WTC11 (cell line): ENCODE measurements at places on chromosomes 5 and 9. TPM values are rescaled to one million over a fixed set of nuclear protein-coding genes. Genes with fewer than 3 reads are reported as not detected.

The ZNF474 gene
- not detected in 3 replicates for total RNA-seq

- no peaks in the 10 kb centered on the region for H3K36me3 ChIP-seq
- H3K27me3 ChIP-seq, result no peaks in the 10 kb centered on the region
- peak overlapping the region; percentile 14; the same call in 1 of the 2 replicates for H3K4me3 ChIP-seq
Observed at GRCh38 chr5:9596171-9596780, 33.9 kb downstream of the TAS2R1 start.

- DNase-seq, result no peak
- no peaks in the 10 kb centered on the region for H3K36me3 ChIP-seq
- peaks cover 11% of the 10 kb centered on the region for H3K4me1 ChIP-seq
- H3K27me3 ChIP-seq, result no peaks in the 10 kb centered on the region
- H3K27ac ChIP-seq, result no peak overlapping the region
Observed at GRCh38 chr5:67249590-67249895, 52.9 kb upstream of the CD180 start.

DNA sequence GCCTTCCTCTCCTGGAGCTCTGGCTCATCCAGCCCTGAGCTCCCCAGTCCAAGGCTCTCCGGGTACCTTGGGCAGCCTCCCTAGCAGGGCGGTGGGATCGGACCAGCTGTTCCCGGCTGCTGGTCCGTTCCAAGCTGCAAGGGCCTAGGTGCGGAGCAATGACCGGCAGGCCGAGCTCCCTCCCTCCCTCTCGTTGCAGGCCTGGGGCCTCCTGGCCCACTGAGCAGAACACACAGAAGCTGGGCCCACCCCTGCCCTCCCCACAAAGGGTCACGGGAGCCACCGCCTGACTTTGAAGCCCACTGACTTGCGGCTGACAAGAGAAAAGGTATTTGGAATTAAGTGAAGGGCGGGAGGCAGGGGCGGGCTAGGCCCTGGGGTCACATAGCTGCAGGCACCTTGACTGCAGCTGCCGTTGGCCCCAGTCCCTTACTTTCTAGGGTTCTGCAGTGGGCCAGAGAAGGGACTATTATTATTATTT, 104.7 kb upstream of the IER5L start:
- H3K4me1 ChIP-seq, result peaks cover 31% of the 10 kb centered on the region
- H3K4me3 ChIP-seq, result peak overlapping the region; percentile 37
- H3K27me3 ChIP-seq, result no peaks in the 10 kb centered on the region
- H3K36me3 ChIP-seq, result no peaks in the 10 kb centered on the region
- H3K27ac ChIP-seq, result no peak overlapping the region

GRCh38 chr5:6674886-6675285, 38.3 kb upstream of the TENT4A start:
- H3K27me3 ChIP-seq, result peaks cover 7% of the 10 kb centered on the region
- H3K27ac ChIP-seq, result no peak overlapping the region
- no peak overlapping the region for H3K4me3 ChIP-seq
- DNase-seq, result no peak
- no peaks in the 10 kb centered on the region for H3K4me1 ChIP-seq

The FGF1 gene
- 0.21 to 0.55 TPM in 2 of 3 replicates, not detected in the other for total RNA-seq

- H3K27me3 ChIP-seq, result no peaks in the 10 kb centered on the region; the same call in 1 of the 2 replicates
- H3K4me1 ChIP-seq, result peaks cover 10% of the 10 kb centered on the region
- H3K36me3 ChIP-seq, result no peaks in the 10 kb centered on the region
- H3K4me3 ChIP-seq, result no peak overlapping the region
- H3K27ac ChIP-seq, result no peak overlapping the region
Observed at GRCh38 chr5:137609127-137609526, 110.0 kb upstream of the SPOCK1 start.

DNA sequence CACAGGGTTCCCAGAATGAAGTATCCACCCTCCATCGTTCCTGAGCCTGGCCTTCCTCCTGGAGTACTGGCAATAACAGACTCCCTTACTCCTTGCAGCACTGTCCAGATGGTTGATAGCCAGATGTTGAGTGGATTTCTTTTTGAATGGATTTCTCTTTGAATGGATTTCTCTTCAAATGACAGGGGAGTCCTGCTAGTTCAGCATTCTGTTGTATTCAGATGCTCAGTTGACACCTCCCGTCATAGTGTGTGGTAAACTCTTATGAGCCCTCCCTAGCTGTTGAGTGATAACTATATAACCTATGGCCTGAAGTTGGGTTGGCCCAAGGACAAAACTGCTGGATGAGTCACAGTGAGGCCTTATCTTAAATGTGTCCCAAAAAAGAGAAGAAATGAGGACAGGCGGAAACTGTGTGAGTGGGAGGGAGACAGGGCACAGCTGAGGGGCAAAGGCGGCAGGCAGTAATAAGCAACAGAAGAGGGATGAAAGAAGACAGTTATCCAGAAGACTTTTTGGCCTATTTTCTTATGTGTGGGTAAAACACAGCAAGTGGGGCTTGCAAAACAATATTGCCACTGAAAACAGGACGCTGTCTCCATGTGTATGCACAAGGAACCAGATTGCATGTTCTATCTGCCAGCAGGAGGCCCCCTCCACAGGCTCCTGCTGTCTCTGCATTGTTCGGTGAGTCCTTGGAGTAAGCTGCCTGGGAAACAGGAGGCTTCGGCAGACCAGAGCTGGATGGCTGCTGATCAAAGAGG, 209.5 kb upstream of the S1PR3 start:
- H3K4me1 ChIP-seq, result peaks cover 15% of the 10 kb centered on the region
- peak; percentile 31 for DNase-seq
- no peaks in the 10 kb centered on the region for H3K27me3 ChIP-seq

DNA sequence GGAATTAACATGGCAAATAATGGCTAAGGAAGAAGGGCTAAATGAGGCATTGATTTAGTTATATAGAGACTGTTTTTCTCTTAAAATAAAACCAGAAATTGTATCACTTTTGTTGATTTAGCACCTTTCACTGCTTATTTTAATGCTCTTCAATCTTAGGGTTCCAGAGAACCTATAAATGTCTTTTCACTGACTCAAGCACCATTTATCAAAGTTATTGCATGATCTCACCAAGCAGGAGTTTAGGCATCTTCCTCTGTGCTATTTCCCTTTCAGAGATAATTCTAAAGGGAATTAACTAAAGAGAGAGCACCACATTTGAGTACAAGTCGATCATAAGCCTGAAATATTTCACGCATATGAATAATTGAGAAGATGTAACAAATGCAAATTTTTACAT, 357.1 kb downstream of the CDH18 start:
- no peak overlapping the region for H3K4me3 ChIP-seq
- no peak overlapping the region for H3K27ac ChIP-seq
- no peaks in the 10 kb centered on the region for H3K36me3 ChIP-seq
- no peaks in the 10 kb centered on the region; the same call in 1 of the 2 replicates for H3K27me3 ChIP-seq

GRCh38 chr9:99130069-99130468, 25.2 kb downstream of the TGFBR1 start:
- DNase-seq, result no peak
- H3K27me3 ChIP-seq, result no peaks in the 10 kb centered on the region
- H3K27ac ChIP-seq, result no peak overlapping the region
- peaks cover 21% of the 10 kb centered on the region for H3K4me1 ChIP-seq
- H3K4me3 ChIP-seq, result no peak overlapping the region

The LHX2 gene
- total RNA-seq, result 0.42 to 0.50 TPM in 2 of 3 replicates, not detected in the other

DNA sequence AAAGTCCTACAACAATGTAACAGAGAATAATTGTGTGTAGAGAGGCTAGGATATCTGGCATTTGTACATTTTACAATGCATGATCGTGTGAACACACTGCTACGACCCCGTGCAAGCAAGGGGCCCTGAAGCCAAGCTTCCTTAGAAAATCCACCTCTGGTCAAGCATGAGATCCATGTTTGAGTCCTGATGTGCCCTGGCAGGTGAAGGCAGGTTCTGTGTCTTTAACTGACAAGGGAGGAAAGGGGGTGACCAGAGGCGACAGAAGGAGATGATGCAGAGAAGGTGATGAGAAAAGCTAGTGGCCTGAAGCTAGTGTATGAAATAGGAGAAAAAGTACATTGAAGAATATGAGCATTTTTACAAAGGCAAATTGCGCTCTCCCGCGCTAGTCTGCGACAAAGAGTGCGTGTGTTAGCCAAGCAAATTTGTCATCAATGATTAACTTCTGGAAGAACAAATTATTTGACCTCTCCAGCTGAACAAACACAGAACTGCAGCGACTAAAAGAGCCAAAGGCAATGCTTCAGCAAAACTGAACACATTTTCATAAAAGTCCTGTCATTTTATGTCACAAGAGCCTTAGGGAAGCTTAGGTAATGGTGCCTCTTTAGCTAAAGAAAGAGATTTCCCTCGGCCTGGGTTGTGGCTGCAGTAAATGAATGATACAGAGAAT, 101.7 kb upstream of the DAPK1 start:
- H3K4me3 ChIP-seq, result no peak overlapping the region
- peak overlapping the region; percentile 70 for H3K27ac ChIP-seq
- peaks cover 75% of the 10 kb centered on the region for H3K4me1 ChIP-seq
- DNase-seq, result no peak

- peaks cover 21% of the 10 kb centered on the region for H3K27me3 ChIP-seq
- H3K4me3 ChIP-seq, result no peak overlapping the region
- H3K27ac ChIP-seq, result 0 out of 2 replicates have a peak overlapping the region, but pooled peaks have one; percentile 18
- DNase-seq, result no peak
- H3K36me3 ChIP-seq, result no peaks in the 10 kb centered on the region
Observed at GRCh38 chr5:67010684-67011409, 185.8 kb downstream of the CD180 start.

- no peak overlapping the region for H3K4me3 ChIP-seq
- H3K27ac ChIP-seq, result no peak overlapping the region
- H3K27me3 ChIP-seq, result peaks cover 81% of the 10 kb centered on the region
Observed at GRCh38 chr5:135832941-135833920, 1.2 kb upstream of the SLC25A48 start.

- peak; percentile 98 for DNase-seq
- peak overlapping the region; percentile 61 for H3K4me3 ChIP-seq
- H3K27ac ChIP-seq, result no peak overlapping the region; the same call in 1 of the 2 replicates
- peaks cover 26% of the 10 kb centered on the region for H3K4me1 ChIP-seq
- no peaks in the 10 kb centered on the region for H3K36me3 ChIP-seq
Observed at GRCh38 chr9:130940693-130941576, 1.9 kb upstream of the FIBCD1 start.

The SMU1 gene
- 23.2 to 23.3 TPM (median 23.2 TPM) in 3 replicates for total RNA-seq

The KIF4B gene
- total RNA-seq, result 0.07 to 0.09 TPM in 2 of 3 replicates, not detected in the other

GRCh38 chr5:174101195-174101730, 55.8 kb downstream of the NSG2 start:
- no peak overlapping the region for H3K27ac ChIP-seq
- no peak overlapping the region for H3K4me3 ChIP-seq
- no peaks in the 10 kb centered on the region for H3K36me3 ChIP-seq
- H3K27me3 ChIP-seq, result no peaks in the 10 kb centered on the region

- no peaks in the 10 kb centered on the region for H3K27me3 ChIP-seq
- H3K27ac ChIP-seq, result no peak overlapping the region
- DNase-seq, result no peak
- no peak overlapping the region for H3K4me3 ChIP-seq
- no peaks in the 10 kb centered on the region for H3K4me1 ChIP-seq
- H3K36me3 ChIP-seq, result peaks cover 2% of the 10 kb centered on the region; the same call in 1 of the 2 replicates
Observed at GRCh38 chr5:1087428-1087827, 24.4 kb downstream of the SLC12A7 start.

DNA sequence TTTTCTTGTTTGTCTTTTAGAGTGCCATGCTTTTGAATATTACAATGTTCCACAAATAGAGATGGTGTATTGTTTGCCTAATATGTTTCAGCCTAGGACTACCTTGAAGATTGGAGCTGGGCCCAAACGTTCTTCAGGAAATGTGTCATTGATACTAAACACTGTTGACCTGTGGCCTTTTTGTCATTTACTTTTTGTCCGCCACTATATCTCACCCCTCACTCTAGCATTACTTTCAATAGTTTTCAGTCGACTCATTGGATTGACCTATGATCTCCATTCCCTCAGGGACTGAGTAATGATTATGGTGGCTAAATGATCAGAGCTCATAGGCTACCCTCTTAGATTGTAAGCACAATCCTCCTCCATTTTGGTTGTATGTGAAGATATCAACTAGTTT, 115.8 kb downstream of the NUDT12 start:
- no peak overlapping the region for H3K4me3 ChIP-seq
- no peaks in the 10 kb centered on the region for H3K27me3 ChIP-seq
- DNase-seq, result no peak
- no peaks in the 10 kb centered on the region for H3K36me3 ChIP-seq

GRCh38 chr9:108553111-108553635, 302.6 kb downstream of the ACTL7B start:
- no peaks in the 10 kb centered on the region for H3K36me3 ChIP-seq
- H3K27ac ChIP-seq, result no peak overlapping the region
- no peak for DNase-seq

The ANXA2R gene
- 0.72 to 1.1 TPM (median 0.96 TPM) in 3 replicates for total RNA-seq

- H3K4me1 ChIP-seq, result peaks cover 13% of the 10 kb centered on the region
- no peak for DNase-seq
- no peak overlapping the region for H3K27ac ChIP-seq
Observed at GRCh38 chr9:3719286-3719685, 193.5 kb upstream of the RFX3 start.

GRCh38 chr5:104247260-104247659, 684.7 kb upstream of the NUDT12 start:
- H3K27ac ChIP-seq, result no peak overlapping the region
- no peak overlapping the region for H3K4me3 ChIP-seq
- H3K27me3 ChIP-seq, result no peaks in the 10 kb centered on the region
- no peak for DNase-seq

The GABRB2 gene
- total RNA-seq, result 0.32 to 0.79 TPM (median 0.53 TPM) in 3 replicates

DNA sequence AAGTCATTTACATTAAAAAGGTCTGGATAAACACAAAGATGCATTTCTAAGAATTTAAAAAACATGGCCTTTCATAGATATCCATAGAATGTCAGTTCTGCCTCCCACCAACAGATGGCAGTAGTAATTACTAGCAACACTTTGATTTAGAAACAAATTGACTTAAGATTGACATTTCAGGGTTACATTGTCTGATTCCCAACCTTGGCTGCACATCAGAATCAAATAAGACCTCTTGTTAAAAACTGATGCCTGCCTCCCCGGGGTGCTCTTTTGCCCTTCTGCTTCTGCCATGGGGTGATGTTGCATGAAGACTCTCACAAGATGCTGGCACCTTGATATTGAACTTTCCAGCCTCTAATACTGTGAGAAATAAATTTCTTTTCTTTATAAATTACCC, 146.2 kb upstream of the GPR151 start:
- no peak overlapping the region for H3K27ac ChIP-seq
- peaks cover 22% of the 10 kb centered on the region for H3K4me1 ChIP-seq
- H3K36me3 ChIP-seq, result no peaks in the 10 kb centered on the region
- DNase-seq, result no peak
- H3K4me3 ChIP-seq, result no peak overlapping the region

The ARHGEF28 gene
- total RNA-seq, result 0.57 to 0.96 TPM (median 0.71 TPM) in 3 replicates

DNA sequence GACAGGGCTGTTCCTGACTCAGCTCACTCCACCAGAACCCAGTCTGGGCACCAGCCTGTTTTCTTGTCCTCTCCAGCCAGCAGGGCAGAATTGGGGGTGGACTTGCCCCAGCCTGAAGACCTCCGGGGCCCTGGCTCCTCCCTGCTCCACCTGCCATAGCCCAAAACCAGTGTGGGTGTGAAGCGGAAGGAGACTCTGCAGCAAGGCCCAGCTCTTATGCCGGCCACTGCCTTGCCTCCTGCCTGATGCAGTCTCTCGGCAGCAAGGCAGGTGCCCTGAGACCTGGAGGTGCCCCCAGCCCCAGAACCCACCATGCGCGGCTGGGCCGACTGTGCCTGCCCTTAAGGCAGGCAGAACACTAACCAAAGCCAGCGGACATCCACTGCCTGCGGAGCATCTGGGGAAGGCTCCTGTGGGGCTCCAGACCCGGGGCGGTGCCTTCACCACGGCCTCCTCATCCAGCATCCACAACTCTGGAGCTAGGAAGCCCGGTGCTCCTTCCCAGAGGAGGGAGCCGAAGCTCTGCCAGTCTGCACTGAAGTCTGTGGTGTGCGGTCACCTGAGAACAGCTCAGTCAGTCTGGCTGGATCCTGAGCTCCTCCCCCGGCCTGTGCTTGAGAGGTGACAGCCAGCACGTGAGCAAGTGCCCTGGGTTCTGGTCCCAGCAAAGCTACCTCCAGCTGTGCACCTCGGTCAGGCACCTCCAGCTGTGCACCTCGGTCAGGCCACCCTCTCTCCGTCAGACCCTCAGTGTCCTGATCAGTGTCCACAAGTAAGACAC, 116.7 kb downstream of the ADAMTS2 start:
- DNase-seq, result peak; percentile 34
- H3K27ac ChIP-seq, result no peak overlapping the region
- H3K36me3 ChIP-seq, result peaks cover 18% of the 10 kb centered on the region
- H3K4me1 ChIP-seq, result peaks cover 31% of the 10 kb centered on the region
- H3K4me3 ChIP-seq, result no peak overlapping the region
- H3K27me3 ChIP-seq, result no peaks in the 10 kb centered on the region; the same call in none of the 2 replicates
